ENCODE measurements at places on chromosomes 1 and 21.
A peak's percentile ranks its signal among the peaks of the same experiment; 100 is the strongest.

- no peak for DNase-seq
Measured at GRCh38 chr1:234150892-234151291, 222.4 kb upstream of the COA6 start.

- peak; percentile 71 for DNase-seq
Measured at GRCh38 chr1:223031733-223032601, 111.1 kb downstream of the TLR5 start.

DNA sequence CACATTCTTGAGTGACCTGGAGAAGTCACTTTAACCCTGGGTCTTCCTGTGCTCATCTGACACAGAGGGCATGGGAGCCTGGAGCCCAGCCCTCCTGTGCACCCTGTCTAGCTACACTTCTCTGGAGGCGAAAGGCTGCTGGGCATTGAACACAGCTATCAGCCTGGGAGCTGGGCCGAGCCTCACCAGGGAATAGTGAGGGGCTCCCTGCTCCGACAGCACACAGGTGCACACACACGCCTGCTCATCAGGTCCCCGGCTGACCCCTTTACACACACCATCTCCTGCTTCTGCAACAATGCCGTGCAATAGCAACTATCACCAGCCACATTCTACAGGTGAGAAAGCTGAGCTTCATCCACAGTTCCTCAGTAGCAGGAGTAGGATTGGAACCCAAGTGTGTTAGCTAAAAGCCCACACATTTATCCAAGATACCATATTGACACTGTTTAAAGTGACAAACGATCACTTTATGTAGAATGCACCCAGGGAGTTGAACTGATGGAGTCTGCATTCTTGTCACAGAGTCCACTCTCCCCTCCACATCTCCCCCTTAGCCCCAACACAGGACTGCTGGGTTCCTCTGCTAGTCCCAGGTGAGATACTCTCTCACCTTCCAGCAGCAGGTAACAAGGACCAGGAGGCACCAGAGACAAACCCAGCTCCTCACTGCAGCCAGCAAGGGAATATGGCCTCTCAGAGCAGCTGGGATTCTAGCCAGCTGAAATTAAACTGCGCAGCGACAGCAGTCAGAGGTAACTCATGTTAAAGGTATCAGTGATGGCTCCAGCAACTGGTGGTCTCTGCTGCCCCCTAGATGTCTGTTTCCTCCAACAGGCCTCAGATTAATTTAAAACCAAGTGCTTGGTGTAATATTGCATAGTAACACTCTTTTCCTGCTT is 18.3 kb upstream of the CAPN8 start:
- peak; percentile 49 for DNase-seq

GRCh38 chr21:39083377-39084008 is 99.8 kb downstream of the PSMG1 start:
- DNase-seq = no peak

- no peak for DNase-seq
Measured at GRCh38 chr1:88341447-88341846, 342.6 kb upstream of the PKN2 start.

DNA sequence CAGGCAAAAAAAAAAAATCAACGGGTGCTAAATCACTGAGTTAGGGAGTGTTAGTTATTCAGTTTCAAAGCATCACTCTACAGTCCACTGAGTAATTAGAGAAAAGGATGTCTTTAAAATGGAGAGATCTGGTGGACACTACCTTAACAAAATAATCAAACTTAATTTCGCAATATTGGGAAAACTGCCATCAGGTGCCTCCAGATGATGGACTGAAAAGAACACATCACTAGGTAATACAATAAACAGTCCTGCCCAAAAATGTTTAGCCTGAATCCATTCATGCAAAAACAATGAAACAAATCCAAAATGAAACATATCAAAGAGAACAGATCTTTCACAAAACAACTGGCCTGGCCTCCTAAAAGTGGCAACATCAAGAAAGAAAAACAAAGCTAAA is 54.1 kb downstream of the ENAH start:
- no peak for DNase-seq

GRCh38 chr1:64917328-64917861 is 49.0 kb downstream of the JAK1 start:
- peak; percentile 65 for DNase-seq

DNA sequence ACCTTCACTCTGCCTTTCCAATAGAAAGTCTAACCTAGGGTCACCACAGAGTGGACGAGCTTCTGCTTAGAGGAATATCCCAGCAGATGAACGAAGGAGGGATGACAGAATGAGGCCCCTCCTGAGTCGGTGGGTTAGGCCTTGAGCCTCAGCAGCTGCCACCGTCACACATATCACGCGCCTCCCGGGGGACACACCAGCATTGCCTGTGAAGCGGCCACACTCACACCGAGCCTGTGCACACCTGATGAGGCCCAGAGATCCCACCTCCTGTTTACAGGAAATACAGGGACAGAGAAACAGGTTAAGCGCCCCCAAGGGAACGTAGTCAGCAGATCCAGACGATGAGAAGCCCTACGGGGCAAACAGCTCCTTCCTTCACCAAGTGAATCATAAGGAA is 25.1 kb upstream of the LRRC47 start:
- DNase-seq = no peak

GRCh38 chr1:6048179-6048867 is 2.6 kb downstream of the KCNAB2 start:
- no peak for DNase-seq

GRCh38 chr1:200774311-200774710 is 35.6 kb downstream of the CAMSAP2 start:
- no peak for DNase-seq

GRCh38 chr1:39043513-39043912 is 17.4 kb downstream of the NDUFS5 start:
- DNase-seq = no peak

DNA sequence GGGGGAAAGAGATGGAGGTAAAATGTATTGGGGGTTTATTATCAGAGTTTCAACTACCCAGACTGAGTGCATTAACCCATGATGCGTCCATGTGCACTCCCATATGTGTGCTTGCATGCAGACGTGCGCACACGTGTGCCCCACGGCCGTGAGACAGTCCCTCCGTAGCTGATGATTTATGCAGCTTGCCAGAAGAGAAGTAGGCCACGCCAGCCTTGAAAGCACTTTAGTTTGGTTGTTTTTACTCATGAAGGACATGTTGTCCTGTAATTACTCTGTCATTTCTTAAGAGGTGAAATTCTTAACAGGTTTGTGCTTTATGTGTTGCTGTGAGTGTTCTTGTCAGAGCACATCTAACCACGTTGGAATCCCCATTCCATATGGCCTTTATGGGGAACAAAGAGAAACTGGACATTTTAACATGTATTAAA is 467.8 kb downstream of the LMO4 start:
- no peak for DNase-seq

DNA sequence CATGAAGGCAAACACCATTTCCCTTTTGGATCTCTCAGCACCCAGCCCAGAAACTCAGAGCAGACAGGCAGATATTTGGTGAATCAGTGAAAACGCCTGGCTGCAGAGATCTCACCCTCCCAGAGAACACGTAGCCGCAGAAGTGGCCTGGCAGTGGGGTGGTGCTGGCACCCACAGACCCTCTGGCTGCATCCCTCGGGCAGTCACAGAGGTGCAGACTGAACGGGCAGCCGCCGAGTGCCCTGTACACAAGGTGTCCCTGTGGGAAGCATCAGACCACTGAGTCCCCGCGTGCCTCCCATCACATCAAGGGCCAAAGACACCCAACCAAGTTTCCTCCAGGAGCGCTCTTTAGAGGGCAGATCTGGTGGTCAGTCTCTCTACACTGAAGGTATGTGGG is 12.1 kb downstream of the FAM89A start:
- DNase-seq = no peak

GRCh38 chr1:97209381-97209957 is 487.9 kb downstream of the PTBP2 start:
- DNase-seq = no peak

DNA sequence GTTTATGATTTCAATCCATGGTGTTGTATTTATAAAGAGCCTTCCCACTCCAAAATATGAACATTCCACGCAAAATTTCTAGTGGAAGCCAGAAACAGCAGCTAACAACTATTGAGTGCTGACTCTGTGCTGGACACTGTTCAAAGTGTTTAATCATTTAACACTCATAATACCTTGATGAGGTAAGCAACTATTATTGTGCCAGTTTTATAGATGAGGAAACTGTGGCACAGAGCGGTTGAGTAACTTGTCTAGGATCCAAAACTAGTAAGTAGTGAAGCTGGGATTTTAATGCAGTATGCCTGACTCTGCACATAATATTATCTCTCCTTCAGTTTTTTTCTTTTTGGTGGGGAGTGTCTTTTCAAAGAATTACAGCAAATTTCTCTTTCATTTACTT is 228.3 kb downstream of the SLC35F3 start:
- DNase-seq = no peak

DNA sequence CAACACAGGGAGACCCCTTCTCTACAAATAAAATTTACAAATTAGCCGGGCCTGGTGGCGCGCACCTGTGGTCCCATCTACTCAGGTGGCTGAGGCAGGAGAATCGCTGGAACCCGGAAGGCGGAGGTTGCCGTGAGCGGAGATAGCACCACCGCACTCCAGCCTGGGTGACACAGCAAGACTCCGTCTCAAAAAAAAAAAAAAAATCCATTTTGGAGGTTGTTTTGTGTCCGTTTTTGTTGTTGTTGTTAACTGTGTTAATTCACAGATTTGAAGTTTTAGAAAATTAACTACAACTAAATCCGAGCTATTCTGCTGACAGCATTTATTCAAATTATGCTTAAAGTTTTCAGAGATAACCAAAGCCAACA is 618 bp downstream of the CLCC1 start:
- peak; percentile 50 for DNase-seq

- no peak for DNase-seq
Measured at GRCh38 chr21:33121715-33122475, 52.0 kb downstream of the OLIG1 start.

- DNase-seq = peak; percentile 66
Measured at GRCh38 chr21:45846373-45847160, 135.0 kb upstream of the COL6A1 start.

GRCh38 chr1:109912214-109912861 is 1.7 kb downstream of the CSF1 start:
- no peak for DNase-seq

GRCh38 chr1:34779005-34779404 is 2.0 kb upstream of the GJB3 start:
- DNase-seq = no peak

DNA sequence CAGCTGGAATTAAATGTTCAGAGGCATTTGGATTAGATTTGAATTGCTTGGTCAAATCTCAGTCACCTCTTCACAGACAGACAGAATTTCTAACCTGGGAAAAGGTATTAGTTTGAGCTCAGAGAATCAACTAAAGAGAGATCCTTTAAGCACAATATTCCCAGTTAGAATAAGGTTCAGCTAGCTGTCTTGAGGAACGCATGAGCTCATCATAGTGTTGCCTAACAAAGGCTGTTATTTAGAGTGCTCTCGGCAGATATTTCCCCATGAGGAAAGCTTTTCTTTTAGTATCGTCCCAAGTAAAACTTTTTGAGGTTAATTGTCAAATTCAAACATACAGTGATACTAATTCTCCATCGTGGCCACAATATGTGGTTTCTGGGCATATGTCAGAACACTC is 269.9 kb downstream of the HLX start:
- no peak for DNase-seq

DNA sequence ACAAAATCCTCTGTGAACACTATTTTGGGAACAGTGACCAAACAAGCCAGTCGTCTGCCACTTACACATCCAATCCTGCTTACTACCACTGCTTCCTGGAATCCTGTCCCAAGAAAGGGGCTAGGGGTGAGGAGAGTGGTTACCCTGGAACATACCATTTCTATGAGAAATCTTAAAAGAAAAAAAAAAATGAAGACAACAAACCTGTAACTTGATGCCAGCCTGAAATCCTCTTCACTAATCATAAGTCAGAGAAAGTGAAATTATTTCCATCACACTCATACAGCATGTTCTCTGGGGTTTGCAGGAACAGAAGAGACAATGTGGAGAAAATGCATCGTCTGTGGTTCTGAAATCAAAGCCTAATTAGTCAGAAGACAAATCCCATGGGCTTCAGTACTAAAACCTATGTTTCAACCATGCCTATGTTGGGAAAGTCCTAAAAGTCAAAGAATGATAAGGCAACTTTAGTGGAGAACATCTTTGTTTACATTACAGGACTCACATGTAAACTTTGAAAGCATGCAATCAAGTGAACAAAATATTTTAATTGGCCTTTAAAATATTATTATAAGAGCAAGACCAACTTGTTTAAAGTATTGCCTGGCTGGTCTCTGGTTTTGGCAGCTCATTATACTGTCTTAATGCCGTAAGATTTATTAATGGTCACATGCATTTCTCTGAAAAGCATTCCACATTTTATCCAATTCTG is 220.7 kb downstream of the LTN1 start:
- DNase-seq = no peak

GRCh38 chr1:178407655-178408054 is 89.1 kb downstream of the CLEC20A start:
- DNase-seq = no peak

- no peak for DNase-seq
Measured at GRCh38 chr1:181488866-181489265, 5.5 kb downstream of the CACNA1E start.

GRCh38 chr21:28111151-28111619 is 881.5 kb downstream of the LTN1 start:
- peak; percentile 57 for DNase-seq

DNA sequence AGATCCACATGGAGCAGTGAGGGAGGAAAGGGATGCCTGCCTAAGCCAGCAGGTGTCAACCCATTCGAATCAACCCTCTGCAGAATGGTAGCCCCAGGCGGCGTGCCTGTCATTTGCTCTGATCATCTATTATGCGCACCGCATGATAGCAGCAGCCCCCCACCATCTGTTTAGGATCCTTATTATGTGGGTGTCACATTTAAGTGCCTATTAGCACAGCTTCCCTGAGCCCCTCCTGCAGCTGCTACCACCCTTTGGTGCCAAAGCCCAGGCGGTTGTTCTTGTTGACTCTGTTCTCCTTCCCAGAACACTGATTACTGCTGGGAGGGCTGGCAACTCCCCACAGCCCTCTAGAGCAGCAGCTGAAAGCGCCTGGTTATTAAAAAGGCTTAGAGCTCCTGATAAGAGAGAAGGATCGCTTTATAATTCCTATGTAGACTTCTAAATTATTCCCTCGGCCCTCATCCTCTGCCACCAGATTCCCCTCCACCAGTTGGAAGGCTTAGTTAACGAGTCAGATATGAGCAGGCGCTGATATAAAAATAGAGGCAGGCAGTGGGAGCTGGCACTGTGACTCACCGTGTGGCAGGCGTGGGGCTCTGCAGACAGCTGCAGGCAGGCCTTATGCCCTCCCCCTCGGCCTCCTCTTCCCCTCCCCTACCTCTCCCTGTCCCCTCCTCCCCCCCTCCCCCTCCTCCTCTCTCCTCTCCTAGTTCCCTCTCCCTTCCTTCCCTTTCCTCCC is 23.0 kb downstream of the ACTA1 start:
- DNase-seq = peak; percentile 83

- no peak for DNase-seq
Measured at GRCh38 chr1:106584107-106584506, 472.4 kb upstream of the PRMT6 start.

DNA sequence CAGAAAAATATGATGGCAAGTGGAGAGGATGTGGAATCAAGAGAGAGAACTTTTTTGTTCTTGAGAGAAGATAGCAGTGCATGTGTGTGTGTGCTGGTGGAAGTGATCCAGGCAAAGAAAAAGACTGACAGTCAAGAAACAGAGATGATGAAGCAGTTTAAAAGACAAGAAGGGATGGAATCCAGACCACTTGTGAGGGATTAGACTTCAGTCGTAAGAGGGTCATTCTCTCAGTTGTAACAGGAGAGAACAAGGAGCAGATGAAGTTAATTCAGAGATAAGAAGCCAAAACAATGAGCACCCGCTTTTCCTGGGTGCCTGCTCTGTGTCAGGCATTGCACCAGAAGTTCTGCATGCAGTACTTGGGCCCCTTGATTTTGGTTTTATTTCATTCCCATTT is 76.6 kb downstream of the RNF220 start:
- DNase-seq = no peak

- no peak for DNase-seq
Measured at GRCh38 chr1:68919075-68919474, 422.2 kb upstream of the DEPDC1 start.

All from Right ventricle myocardium superior (tissue), 1 donor.